Activated CD4-positive, alpha-beta T cell treated with anti-CD3 and anti-CD28 coated beads, Interleukin-2, amount 50 U/mL, for 24 hours (primary cell): ENCODE measurements at places on chromosomes 12 and 14.

DNA sequence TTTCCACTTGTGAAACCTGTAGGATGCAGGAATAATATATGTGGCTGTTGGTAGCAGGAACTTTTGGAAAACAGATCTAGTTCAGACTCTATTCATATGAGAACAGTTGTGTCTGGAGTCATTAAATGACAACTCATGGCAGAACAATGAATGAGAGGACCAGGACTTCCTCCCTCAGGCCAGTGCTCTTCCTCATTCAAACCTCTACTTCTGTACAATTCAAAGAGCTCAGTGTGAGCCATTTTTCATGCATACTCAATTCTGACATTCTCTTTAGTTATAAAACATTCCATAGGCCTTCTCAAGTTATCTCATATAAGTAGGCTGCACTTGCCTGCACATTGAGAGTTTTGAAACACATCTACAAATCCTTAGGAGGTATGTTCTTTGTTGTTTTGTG is 1526.6 kb upstream of the FLRT2 start:
- DNase-seq: no peak

- DNase-seq: no peak
These were observed 470.3 kb downstream of the VRK1 start for GRCh38 chr14:97267509-97267908.

GRCh38 chr12:93926237-93926636 is 222.1 kb upstream of the PLXNC1 start:
- DNase-seq: no peak

DNA sequence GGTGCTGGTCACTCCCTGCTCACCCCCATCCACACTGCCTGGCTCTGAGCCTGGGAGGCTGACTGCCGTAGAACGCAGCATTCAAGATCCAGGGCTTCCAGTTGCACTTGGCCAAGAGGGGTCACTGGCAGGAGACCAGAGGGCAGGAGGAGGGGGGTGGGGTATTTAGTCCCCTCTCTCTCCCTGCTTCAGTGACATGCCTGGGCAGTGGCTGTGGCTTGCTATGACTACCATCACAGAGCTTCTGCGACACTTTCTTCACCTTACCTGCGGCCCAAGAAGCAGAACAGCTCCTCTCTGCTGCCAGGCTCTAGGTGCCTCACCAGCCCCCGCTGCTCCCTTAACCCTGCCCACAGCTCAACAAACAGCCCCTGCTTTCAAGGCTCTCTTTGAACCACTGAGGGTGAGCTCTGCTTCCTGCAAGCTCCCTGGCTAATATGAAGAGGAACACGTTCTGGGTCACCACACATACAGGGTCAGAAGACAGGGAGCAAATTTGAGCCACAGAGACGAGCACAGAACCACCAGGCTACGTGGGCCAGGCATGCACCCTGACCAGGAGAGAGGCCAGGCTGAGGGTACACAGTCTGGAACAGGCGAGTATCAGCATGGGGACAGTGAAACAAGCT is 55.7 kb downstream of the ITPK1 start:
- no peak for DNase-seq

GRCh38 chr14:98951031-98951430 is 321.0 kb downstream of the BCL11B start:
- no peak for DNase-seq

GRCh38 chr12:107032266-107032665 is 45.3 kb upstream of the MTERF2 start:
- DNase-seq: no peak

GRCh38 chr12:12999271-12999958 is 650 bp downstream of the HEBP1 start:
- no peak for DNase-seq

DNA sequence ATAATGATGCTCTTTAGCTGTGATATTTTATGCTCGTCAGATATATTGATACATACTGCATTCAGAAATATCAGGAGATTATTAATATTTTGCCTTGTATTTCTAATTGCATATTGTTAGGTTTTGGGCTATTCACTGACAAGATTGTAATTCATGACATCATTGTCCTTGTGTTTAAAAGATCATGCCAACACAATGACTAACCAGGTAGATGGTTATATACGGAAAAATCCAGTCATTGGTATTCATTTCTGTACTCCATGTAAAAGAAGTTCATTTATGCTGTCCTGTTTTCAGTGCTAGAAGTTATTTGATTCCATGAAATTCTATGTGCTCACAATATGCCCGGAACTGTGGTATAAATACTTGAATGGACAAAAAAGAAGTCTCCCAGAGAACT is 107.5 kb downstream of the KITLG start:
- DNase-seq: no peak

- no peak for DNase-seq
These were observed 3.5 kb downstream of the DEGS2 start for GRCh38 chr14:100155756-100156616.

DNA sequence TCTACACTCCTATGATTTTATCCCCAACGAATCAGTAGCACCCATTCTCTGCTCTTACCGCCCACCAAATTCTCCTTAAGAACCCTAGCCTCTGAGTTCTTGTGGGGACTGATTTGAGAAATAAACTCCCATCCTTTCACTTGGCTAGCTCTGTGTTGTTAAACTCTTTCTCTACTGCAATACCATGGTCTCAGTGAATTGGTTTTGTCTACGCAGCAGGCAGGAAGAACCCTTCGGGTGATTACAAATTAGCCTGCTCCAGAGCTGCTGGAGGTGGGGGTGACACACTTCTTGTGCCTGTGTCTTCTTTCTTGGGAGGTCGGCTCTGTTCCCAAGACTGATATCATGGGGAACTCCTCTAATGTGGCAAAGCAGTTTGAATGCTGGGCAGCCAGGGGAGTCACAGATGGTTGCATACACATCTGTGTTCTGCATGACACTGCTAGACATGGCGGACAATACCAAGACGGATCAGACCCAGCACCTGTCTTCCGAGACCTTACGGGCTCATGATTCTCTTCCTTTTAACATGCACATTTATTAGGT is 1.6 kb upstream of the C1S start:
- DNase-seq: no peak

DNA sequence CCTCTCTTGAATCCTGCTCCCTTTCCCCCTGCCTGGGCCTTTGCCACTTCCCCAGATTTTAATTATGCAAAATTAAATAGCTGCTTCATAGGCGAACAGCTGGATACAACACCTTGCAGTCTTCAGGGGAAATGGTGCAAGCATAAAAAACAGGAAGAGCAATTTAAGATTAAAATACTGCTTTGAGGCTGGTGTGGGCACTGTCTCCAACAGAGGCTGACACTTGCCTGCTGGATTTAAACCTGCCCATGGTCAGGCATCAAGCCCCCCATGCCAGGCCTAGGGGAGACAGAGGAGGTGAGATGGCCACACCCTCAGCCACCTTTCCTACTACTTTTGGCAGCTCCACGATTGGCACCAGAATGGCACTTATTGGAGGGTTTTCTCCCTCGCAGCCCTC is 110.1 kb upstream of the DIO3 start:
- no peak for DNase-seq

DNA sequence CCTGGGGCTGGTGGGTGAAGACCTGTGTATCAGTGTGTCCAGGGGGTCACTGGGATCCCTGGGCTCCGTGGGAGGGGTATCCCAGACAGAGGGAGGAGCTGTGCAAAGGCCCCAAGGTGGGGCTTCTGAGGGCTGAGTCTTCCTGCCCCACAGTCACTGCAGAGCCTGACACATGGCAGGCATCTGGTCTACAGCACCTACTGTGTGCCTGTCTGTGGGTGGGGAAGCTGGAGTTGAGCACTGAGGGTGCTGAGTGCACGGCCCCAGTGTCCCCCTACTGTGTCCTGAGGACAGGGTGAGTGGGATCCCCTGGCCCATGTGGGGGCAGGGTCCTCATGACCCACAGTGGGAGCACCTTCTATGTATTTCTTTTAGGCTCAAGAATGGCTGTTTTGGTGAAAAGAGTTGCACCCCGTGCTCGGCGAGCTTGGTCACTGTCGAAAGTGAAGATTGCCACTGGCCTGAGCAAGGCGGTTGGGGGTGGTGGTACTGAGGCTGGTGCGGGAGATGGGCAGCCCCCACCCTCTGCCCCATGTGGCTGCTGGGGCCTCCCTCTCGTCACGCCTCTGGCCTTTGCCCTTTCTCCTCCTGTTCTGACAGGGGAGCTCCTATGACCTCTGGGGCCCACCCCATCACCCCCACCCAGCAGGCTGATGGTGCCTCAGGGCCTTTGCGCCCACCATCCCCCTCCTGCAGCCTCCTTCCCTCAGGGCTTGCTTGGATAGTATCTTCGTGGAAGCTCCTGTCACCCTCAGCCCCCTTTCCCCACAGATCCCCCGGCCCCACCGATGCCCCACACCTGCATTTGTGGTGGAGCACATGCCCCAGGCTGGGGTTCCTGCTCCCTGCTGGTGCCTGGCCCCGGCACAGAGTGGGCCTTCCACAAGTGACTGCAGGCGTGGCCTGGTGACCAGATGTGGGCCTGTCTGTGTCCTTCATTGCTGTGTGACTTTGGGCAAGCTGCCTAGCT is 55.8 kb downstream of the BEGAIN start:
- DNase-seq: no peak

DNA sequence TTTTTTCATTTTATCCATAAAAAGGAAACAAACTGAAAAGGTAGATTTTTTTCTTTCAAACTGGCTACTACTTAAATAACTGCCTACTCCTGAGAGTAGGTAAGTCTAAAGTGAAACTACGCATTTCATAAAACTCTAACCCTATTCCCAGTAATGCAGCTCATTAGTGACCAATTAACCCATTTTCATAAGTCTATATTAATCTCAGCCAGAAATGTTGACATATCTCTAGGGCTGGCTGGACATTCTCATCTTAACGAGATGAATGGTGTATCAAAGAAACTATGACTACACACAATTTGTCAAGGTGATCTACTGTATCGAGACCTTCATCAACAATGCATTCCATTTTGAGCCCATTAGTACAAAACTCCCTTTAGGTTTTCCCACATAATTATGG is 57.2 kb downstream of the EPS8 start:
- no peak for DNase-seq

DNA sequence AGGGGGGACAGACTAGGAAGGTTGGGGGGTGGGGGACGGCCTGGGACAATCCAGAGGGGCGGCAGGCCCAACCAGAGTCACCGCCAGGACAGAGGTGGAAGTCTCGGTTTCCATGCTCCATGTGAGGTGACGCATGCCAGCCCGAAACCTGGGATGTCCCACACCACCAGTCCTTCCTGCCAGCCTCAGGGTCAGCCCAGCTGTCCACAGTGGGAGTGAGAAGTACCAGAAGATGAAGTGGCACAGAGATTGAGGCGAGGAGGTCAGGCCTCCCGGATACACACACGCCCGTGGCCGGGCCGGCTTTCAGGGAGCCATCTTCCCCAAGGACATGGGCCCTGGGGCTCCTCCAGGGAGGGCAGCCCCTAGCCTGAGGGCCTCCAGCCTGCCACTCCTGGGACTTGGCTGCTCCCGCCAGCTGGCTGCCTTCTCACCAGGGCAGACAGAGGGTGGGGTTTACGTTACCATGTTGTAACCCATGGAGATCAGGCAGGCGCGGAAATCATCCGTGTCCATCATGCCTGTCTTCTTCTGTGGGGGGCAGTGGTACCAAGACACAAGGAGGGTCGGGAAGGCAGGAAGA is 85.2 kb upstream of the ZFP36L1 start:
- DNase-seq: no peak

DNA sequence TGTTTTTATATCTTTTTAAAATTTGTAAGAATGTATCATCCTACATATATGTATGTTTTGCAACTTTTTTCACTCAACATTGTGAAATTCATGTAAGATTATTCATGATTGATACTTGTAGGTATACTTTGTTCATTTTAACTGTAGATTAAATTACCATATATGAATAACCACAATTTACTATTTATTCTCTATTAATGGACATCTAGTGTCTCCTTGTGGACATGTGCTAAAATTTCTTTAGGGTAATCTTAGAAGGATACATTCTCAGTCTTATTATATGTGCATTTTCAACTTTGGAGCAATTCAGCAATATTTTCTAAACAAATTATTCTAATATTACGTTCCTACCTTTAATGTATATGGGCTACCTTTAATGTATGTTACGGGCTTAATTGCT is 192.4 kb downstream of the FUT8 start:
- no peak for DNase-seq

DNA sequence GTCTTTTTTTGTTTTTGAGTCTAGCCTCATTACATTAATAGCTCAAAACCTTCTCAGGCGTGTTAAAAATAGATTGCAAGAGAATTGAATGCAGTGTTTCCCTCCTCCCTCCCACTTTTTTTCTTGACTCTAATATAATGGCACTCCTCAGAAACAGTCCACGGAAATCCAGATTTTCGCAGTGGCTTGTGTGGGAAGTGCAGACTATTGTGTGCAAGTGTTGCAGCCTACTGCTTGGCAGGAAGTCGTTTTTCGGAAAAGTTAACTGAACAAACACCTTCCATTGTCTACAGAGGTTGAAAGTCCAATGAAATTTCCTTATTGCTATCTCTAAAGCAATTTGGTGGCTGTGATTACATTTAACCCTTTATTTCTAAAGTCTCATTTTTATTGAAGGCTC is 147.9 kb upstream of the E2F7 start:
- DNase-seq: no peak

GRCh38 chr12:115790526-115790925 is 487.0 kb downstream of the MED13L start:
- DNase-seq: no peak

DNA sequence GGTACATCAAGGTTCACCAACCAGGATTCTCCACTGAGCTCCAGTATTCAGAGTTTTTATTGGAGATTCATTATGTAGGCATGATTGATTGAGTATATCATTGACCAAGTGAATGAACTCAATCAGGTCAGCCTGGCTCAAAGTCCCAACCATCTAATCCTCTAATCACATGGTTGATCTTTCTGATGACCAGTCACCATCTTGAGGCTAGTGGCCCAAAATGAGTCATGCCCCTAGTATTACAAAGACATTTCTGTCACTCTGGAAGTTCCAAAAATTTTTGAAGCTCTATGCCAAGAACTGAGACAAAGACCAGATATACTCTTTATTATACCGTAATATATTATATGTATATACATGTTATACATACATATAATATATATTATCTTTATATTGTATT is 75.9 kb upstream of the ATF7IP start:
- DNase-seq: no peak

DNA sequence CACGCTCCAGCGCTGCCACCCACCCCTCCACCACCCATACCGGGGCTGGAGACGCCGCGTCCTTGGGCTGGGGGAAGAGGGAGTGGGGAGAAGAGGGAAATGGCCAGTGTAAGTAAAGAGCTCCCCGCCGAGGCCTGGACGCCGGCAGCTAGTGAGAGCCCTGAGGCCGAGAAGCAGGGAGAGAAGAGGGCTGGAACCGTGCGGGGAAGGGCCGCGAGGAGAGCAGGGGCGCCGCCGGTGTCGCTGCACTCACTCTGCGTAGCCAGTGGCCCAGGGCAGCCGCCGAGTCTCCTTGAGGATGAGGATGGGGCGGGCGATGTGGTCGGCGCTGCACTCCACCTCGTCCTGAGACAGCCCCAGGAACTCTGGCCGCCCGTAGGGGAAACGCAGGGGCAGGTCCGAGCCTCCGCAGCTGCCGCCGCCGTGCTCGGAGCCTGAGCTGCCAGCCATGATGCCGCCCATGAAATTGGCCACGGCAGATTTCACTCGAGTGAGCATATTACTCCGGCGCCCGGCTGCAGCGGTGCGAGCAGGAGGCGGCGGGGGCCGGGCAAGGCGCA is 631 bp downstream of the PPM1H start:
- no peak for DNase-seq

- DNase-seq: no peak
These were observed 16.2 kb upstream of the RNASE1 start for GRCh38 chr14:20818861-20819260.

GRCh38 chr14:36756226-36756625 is 94.6 kb downstream of the PAX9 start:
- DNase-seq: no peak
